ENCODE measurements at places on chromosomes 6 and 20.

DNA sequence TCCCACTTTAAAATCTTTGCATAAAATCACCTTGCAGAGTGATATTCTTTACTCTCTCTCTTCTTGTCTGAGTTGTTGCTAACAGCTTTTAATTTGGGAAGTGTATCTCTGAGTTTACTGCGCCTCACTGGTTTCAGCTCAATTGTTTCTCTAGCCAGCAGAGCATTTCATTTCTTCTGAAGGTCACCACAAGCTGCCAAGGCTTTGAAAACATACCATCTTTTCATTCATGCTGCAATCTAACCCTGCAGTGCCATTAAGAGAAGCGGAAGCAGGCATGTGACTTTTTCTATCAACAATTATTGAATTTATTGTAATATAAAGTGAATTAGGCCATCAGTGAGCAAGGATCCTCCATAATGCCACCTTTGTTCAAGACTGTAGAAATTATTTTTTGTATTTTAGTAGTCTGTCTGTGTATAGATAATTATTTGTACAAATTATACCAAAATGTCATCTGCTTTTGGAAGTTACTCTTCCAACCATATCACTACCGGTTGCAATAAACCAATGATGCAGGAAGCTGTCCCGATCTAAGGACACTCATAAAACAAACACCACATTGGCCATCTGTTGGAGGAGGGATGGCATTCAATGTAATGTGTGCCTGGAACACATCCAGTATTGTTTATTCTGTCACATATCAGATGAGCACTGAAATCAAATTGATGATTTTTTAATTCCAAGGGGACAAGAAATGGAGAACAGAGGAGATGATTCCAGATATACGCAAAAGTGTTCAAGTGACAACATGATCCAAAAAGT is 26.8 kb downstream of the HS3ST5 start:
- no peak for DNase-seq

- no peak for DNase-seq
Observed at GRCh38 chr6:167546611-167547327, 221.9 kb downstream of the TTLL2 start.

GRCh38 chr20:51484141-51484815 is 58.2 kb downstream of the NFATC2 start:
- no peak for DNase-seq

- no peak for DNase-seq
Observed at GRCh38 chr20:37526238-37526838, 1.3 kb downstream of the BLCAP start.

DNA sequence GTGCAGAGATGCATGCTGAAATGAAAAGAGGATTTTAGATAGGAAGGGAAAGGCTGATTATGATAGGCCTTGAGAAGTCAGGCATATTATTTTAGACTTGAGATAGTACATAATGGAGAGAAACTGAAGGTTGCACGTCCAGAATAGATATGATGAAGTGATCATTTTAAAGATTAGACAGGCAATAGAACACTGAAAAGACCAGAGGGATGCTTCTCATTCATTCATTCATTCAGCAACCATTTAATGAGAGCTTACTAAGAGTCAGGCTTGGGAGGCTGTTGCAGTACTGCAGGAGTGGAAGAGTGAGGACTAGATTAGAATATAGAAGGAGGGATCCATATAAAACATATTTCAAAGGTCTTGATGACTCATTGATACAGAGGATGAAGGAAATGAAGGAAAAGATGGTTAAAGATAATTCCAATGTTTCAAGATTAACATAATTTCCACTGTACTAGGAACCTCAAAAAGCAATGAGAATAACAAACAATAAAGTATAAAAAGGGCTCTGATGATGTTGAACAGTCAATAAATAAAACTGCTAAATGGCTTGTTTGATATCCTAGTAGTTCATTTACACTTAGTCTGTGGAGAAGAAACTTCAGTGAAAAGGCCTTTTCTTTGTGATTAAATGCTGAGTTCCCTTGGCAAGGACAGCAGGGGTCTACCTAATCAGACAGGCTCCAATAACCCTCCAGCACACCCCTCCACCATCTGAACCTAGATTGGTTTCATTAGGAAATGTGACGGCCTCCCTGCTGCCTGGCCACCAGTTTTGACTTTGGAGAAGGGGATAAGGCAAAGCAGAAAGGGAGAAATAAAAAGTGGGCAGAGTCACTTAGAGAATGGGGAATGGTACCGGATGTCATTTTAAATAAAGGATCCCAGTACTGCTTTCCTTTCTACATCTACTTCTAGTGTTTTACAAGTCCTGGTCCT is 5.3 kb upstream of the FBXO9 start:
- DNase-seq, result no peak

- DNase-seq, result no peak
Observed at GRCh38 chr6:139711804-139712585, 337.5 kb upstream of the CITED2 start.

DNA sequence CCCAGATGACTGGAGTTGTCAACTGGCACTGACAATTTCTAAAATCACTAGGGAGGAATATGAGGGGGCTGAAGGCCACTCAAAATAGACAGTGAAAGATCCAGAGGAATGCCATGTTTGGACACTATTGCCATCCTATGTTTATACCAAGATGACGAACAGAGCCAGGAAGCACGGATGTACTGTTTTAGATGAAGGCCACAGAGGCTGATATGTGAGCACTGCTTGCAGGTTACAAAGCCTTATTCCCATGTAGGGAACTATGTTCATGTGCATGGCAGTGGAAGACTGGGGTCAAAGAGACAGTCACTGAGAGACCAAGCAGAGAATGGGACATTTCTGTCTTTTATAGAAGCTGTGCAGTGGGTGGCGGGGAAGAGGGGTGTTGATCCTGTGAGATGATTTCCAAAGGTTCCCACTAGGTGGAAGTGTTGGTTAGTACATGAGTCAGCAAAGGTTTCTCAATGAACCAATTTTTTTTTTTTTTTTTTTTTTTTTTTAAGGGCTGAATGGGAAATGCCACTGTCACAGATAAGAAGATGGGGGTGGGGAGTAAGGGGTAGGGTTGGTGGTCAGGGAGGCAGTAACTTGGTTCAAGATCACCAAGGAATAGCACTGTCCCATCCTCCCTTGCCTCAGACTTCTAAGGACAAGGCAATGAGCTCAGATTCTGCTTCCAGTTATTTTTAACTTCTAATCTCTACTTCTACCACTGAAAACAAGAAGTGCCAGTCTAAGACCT is 46.7 kb upstream of the MOCS1 start:
- peak; percentile 22 for DNase-seq

DNA sequence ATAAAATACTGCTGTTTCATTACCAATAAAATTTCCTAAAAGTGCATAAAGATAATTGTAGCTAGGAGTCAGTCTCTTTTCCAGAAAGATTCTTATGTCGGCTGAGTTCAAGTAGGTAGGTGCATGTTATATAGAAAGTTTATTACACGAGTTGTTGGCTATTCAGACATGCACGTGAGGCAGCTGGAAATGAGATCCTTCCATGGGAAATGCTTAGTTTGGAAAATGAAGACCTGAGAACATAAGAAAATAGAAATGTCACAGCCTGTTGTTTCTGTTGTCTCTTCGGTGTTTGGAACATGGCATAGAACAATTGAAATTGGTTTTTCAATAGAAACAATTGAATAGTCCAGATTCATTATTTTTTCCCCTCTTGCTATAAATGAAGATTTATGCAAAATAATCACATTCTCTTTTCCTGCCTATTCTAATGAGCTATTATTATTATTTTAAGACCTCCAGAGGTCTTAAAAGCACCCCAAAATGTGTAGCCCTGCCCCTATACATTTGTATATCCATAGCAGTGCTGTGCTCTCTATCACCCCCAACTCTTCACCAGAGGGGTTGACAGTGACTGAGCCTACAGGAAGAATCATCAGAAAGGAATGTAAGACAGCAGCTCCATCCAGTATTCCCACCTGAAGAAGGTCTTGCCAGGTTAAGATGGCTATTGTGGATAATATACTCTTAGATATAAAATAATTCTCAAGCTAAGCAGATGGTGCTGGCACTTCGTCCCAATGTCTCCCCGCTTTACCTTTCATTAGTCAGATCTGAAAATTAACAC is 82.2 kb downstream of the ZDHHC14 start:
- DNase-seq, result no peak

DNA sequence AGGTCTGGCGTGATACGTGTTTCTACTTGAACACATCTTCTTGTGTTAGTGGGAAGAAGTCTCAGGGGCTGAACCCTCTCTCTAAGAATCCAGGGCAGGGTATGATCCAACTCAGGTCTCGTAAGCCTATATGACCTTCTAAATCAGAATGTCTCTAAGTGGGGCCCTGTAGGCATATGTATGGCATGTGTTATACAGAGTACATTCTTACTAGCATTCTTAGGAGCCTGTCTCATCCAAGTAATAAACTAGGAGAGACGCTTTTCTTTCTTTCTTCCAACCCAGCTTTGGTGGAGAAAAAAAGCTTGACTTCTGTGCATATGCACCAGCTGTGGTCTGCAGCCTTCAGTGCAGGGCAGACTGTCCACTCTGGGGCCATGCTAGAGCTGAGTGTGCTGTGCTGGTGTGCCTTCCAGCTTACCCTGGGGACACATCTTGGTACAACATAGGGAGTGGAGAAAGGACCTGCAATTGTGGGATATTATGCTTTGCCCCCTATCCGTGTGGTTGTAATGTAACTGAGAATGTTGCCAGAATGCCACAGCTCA is 47.3 kb downstream of the L3MBTL3 start:
- no peak for DNase-seq

GRCh38 chr6:33164665-33165373 is 27.4 kb downstream of the COL11A2 start:
- no peak for DNase-seq

- no peak for DNase-seq
Observed at GRCh38 chr6:14951704-14952103, 294.2 kb upstream of the JARID2 start.

DNA sequence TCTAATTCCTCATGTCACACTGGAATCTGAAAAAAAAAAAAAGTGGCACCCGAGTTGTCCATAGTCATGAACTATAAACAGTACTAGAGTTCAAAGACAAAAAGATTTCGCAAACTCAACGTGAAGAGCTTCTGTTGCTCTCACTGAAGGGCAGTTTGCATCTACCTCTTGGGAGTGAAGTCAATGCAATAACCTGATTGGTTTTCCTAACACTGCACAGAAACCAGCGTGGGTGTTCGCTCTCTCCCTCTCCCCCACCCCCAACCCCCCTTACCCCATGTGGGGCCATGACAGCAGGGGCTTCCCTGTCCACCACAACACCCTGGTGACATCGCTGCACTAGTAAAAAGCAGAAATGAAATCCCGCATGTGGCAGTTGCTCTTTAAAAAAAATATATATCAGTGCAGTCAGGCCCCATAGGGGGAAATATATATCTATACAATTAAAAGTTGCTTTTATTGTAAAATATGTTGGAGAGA is 66.9 kb downstream of the GMPR start:
- peak; percentile 39 for DNase-seq

DNA sequence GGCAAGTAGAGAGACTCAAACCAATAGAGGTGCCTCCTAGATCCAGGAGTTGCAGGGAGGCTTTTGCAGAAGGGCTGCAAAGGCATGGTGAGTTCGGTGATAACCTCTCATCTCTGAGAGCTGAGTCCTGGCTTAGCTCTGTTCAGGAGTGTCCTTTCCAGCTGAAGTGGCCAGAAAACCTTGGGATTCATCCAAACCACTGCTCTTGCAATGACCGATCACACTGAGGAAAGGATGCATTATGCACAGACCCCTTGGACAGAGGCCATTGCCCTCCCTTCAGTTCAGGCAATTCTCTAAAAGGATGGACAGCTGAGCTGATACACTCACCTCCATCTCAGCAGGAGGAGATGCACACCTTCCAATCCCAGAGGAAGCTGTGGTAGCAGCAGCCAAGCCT is 158.8 kb upstream of the ENPP5 start:
- DNase-seq, result no peak

GRCh38 chr20:5945963-5946362 is 4.4 kb downstream of the TRMT6 start:
- DNase-seq, result no peak

- no peak for DNase-seq
Observed at GRCh38 chr6:2862712-2863181, 21.1 kb upstream of the SERPINB1 start.

DNA sequence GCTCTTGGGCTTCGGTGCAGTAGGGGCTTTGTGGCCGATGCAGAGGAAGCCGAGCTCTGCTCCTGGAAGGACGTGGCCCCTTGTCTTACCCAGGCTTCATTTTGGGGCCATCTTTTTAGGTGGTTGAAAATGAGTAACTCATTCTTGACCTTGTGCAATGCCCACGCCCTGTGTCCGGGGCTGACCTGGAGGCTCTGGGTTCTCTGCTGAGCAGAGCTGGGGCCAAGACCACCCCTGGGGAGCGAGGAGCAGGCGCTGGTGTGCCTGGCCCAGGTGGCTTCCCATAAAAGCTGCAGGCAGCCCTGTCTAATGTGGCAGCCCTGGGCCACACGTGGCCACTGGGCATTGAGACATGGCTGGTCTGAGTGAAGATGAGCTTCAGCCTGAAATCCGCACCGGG is 25.7 kb downstream of the NTSR1 start:
- DNase-seq, result no peak

DNA sequence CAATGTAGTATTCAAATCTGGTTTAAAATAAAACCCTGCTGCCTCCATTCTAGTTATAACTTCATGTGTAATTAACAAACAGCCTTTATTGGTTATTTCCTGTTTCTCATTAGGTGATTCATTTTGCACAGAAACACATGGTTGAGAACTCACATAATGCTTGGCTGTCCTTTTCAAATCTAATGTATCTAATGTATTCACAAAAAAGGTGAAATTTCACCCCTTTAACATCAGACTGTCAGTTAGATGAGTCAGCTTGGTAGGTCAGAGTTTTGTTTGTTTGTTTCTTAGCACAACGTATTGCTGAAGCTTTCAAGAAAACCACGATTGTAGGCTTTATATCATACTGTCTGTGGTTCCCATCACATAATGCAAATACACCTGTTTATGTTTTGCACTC is 78.7 kb upstream of the TMEM30A start:
- DNase-seq, result no peak

DNA sequence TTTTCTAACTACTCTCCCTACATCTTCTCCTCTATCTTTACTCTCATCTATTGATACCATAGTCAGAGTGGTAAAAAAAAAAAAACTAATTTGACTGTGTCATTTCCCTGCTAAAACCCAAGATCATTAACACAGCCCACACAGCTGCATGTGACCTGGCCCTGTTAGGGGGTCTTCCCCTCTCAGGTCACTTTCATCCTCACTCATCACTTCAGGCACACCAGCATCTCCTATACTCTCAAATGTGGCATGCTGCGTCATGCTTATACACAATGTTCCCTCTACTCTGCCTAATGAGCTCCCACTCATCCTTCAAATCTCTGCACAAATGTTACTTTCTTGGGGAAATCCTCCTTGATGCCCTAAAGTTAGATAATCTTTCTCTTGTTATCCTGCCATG is 86.8 kb downstream of the CDK19 start:
- DNase-seq, result no peak

- no peak for DNase-seq
Observed at GRCh38 chr6:40280231-40280630, 306.9 kb downstream of the LRFN2 start.

GRCh38 chr6:35669451-35670045 is 19.2 kb downstream of the FKBP5 start:
- no peak for DNase-seq

GRCh38 chr6:43943099-43943766 is 173.2 kb downstream of the VEGFA start:
- DNase-seq, result no peak
